ENCODE measurements at places on chromosomes 2 and 18.

DNA sequence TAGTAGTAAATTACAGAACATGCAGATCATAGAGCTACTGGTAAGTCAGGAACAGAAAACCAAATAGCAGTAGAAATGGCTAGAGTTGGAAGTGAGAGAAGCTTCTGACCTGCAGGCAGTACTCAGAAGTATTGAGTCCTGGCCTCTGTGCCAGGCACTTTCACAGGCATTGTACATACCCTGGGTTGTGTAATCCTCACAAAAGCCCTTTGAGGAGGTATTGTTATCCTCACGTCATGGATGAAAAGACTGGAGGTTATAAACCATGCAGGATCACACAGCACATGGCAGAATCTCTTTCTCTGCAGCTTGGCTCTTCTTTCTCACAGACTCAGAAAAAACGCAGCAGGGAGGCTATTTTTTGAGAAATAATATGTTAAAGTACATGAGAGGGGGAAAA, 789.3 kb upstream of the FAM98A start:
- DNase-seq, result no peak

DNA sequence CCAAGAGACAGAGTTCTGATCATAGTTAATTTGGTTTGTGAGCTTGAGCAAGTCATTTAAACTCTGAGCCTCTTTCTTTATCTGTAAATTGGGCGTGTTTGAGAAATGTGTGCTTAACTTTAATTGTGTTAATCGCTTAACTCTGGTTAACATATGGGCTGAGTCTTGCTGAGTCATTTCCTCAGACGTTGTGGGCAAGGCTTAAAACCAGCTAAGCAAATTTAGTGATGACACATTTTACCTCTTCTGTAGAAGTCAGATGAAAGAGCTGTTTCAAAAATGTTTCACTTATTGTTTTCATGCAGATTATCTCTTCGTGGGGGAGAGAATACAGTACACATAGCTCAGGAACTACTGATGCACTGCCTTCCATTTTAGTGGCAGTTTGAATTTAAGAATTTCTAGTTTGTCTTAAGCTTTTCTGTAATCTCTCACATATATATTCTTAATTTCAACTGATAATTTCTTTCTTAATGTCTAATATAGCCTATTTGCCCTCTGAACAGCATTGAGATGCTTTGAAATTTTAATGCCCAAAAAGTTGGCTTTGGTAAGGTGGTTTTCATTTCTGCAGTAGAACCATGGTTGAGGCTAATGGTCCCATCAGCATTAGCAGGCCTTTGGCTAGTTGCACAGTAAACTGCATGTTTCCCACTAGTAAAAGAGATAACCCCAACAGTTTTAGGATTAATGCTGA, 34.9 kb downstream of the RAB10 start:
- peak; percentile 77 for DNase-seq

- DNase-seq, result no peak
These were observed 12.6 kb downstream of the PECR start for GRCh38 chr2:216069028-216069427.

- no peak for DNase-seq
These were observed 4.0 kb upstream of the SLC35F5 start for GRCh38 chr2:113760400-113760799.

- no peak for DNase-seq
These were observed 334.6 kb upstream of the MGAT5 start for GRCh38 chr2:133919285-133919684.

Data from AML-193 (cell line).